ENCODE measurements at places on chromosomes 6 and 20.

DNA sequence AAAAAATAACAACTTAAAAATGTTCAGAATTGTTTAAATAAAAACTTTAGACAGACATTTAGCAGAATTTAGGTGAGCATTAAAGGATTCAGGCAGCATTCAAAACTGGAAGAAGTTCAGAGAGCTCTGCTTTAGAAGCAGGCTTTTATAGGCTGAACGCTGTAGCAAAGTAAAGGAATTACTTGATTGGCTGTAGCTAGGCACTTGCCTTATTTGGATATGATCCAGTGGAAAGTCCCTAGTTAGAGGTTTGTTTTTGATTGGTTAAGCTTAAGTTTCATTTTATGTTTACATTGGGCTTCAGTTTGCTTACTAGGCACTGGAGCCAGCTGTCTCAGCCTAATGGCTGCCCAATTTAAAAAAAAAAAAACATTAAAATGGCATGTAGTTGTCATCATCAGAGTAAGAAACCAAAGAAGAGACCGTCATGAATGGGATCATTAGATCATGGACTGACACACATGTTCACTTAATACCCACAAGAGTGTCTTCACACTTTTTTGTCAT, 65.1 kb downstream of the CBFA2T2 start:
- DNase-seq = peak; percentile 87

GRCh38 chr6:1609648-1610496, at the start of gene FOXC1:
Gene FOXC1, plus strand, starts transcription at chr6:1609915. Its CDS starts 531 bp downstream, at chr6:1610446.
- DNase-seq = peak; percentile 87

- no peak for DNase-seq
Observed at GRCh38 chr6:146123616-146124015, 94.8 kb downstream of the GRM1 start.

DNA sequence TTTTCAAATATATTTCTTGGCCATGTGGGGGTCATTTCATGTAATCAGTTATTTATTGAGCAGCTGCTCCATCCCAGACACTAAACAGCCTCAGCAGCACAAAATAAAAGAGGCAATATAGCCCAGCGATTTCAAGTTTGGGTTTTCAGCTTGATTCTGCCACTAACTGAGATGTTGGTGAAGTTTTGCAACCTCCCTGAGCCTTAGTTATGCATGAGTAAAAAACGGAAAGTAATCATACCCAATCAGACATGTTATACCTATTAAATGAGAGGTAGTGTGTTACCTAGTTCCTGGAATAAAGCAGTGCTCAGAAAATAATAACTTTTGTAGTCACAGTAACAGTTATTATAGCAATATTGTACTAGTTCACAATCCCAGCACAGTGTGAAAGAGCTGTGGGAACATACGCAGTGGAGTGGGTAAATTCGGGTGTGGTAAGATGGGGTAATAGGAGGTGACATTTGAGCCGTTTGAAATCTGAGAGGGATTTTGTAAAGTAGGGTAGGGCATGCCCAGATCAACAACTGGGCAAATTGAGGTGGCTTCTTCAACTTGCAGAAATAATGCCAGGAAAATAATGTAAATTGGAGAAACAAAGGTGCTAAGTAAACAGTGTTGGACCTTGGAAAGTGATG, 1.5 kb downstream of the SLC9A8 start:
- DNase-seq = no peak

GRCh38 chr6:157228426-157229131, 94.7 kb downstream of the TMEM242 start:
- no peak for DNase-seq
